ENCODE measurements at places on chromosomes 6 and 20.

DNA sequence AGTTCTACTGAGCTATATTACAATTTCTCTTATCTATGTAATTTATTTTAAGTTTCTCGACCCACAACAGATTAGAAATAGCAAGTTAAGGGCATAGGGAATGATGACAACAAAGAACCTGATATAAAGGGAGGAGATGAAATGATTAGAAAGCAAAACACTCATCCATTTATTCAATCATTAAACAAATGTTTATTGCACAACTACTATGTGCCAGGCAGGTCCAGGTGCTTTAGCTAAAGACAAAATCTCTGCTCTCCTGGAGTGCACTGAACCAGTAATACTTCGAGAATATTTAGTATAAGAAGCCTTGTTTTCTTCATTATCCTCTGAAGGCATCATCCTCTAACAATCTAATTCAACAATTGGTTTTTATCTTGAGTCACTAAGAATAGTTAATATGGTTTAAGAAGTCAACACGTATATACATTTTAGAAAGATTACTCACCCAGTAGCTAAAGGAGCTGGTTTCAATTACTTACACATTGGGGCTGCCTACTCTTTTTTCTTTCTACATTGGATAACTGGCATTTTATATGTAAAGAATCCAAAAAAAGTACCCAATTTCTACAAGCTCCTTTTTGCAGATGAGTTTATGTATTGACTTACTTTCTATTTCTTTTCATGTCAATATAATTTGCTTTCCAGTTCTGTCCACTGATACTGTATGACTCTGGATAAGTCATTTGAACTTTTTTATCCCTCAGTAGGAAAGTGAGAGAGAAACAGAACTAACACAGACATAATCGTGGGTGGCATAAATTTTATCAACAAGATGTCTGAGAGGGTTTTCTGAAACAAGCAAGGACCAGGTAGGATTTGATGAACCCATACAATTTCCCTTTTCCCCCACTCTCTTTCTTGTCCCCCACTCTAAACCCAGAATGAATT, 312.6 kb downstream of the CLIC5 start:
- DNase-seq = no peak

DNA sequence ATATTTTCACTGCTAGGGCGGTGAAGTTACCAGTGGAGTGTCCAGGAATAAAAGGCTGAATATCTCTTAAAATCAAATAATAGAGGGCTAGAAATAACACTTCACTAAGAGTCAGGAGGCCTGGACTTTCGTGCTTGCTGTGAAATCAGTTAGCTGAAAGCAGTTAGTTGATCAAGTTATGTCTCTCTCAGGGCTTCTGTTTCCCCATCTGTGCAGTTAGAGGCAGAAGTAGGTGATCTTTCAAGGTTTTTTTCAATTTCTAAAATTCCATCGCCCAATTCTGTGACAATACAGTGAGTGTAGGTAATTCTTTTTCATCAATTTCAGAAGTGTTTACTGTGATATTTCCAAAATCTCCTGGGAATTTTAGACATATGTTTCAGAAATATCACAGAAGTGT, 72.5 kb upstream of the GLP1R start:
- no peak for DNase-seq

DNA sequence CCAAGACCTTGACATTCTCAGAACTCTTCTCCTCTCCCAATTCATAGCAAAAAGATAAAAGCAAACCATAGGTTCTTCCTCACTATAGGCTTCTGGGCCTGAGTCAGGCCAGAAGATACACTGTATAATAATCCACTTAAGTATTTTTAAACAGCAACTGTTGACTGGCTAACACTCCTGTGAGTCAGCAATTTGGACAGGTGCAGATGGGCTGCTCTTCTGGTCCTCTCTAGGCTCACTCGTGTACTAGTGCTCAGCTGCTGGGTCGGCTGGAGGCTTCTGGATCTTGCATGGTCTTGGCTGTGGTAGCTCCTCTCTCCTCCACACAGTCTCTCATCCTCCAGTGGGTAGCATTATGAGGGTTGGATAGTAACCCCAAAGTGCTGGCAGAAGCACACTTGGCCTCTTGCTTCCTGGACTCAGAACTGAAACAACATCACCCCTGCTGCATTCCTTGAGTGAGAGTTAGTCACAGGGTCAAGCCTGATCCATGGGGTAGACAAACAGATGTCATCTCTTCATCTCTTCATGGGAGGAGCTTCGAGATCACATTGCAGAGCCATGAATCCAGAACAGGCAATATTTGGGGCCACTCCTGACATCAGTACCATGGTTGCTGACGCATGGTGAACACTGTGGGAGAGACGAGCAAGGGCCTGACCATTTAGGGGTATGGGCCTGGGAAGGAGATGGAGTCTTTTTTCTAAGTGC, 86.9 kb downstream of the C6orf118 start:
- DNase-seq = no peak

- no peak for DNase-seq
Measured at GRCh38 chr20:57966620-57967019, 256.8 kb upstream of the PMEPA1 start.

- no peak for DNase-seq
Measured at GRCh38 chr20:59743767-59744485, 139.6 kb downstream of the PHACTR3 start.

GRCh38 chr20:10654630-10655029, 19.2 kb downstream of the JAG1 start:
- no peak for DNase-seq

GRCh38 chr6:169345146-169345545, 91.5 kb upstream of the THBS2 start:
- no peak for DNase-seq

DNA sequence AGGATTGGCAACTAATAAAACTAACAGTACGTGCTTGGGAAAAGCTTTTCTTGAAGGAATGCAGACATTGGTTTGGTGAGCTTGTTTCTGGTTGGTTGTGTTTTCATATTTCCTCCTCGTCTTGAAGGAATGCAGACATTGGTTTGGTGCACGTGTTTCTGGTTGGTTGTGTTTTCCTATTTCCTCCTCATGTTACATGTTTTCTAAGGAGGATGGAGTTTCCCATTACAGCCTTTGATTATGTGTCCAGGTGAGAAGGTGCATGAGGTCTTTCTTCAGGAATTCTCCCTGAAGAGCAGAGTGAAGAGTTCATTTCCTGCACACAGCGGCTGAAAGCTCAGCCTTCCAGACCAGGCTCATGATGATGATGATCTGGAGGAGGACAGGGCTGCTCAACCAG, 190.6 kb downstream of the SMOC2 start:
- DNase-seq = no peak

DNA sequence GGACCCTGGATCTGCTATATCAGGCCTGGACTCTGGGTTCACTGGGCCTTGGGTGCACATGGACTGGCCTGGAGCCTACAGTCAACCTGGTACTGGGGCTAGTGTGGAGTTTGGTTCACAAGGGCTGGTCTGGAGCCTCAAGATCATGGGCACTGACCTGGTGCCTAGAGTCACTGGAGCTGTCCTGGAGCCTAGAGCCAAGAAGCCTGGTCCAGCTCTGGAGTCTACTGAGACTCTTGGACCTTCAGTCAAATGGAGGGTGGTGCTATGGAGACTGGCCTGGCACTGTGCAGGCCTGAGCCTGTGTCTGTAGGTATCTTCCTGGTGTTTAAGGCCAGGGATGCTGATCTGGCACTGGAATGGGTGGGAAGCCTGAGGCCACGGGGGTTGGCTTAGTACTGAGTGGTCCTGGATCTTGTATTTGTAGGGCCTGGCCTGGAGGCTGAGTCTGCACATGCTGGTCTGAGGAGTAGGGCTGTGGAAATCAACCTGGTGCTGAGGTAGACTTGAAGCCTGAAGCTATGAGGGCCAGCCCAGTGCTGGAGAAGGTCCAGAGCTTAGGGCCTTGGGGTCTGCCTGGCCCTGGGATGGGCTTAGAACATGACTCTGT, 16.5 kb upstream of the WFDC9 start:
- no peak for DNase-seq

- no peak for DNase-seq
Measured at GRCh38 chr6:104505838-104506237, 353.9 kb downstream of the HACE1 start.

DNA sequence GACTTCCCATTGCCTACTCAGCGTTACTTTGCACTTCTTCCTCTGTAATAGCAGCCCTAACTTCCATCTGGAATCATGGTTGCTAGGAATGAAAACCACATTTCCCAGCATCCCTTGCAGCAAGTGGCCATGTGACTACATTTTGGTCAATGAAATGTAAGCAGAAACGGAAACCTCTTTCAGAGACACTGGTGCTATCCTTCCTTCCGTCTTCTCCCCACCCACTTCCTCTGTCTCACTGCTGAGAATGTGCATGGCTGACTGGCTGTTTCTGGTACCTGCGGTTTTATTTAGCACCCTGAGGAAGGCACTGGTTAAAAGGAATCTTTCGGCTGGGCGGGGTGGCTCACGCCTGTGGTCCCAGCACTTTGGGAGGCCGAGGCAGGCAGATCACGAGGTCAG, 107.4 kb downstream of the SCML4 start:
- peak; percentile 47 for DNase-seq

DNA sequence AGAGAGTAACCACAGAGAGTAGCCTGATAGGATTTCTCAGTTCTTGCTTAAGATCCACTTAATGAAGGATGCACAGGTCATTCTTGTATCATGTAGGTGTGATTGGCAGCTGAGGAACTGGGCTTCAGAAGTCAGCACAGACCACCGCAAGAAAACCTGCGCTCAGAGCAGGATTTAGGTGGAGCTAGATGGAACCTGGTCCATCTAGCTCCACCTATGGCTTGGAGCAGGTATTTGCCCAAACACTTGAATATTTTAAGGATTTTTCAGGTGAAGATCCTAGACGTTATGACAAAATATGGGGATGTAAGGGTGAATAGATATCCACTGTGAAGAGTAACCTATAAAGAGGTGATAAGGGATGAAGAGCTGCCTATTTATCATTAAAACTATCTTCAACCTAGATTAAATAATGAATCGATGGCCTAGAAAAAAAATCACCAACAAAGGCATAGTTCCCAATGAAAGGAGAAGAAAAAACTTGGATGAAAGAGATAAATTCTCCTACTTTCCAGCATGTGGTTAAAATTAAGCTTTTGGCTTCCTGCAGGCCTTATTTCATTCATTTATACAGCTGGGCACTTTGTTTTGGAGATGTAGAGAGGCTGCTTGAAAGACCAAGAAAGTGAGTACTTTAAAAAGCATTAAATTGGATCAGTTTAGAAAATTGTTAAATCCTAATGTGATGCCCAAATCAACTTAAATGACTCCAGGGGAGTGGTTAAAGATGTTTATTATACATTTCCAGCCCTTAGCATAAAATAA, 778.4 kb upstream of the GJE1 start:
- no peak for DNase-seq

DNA sequence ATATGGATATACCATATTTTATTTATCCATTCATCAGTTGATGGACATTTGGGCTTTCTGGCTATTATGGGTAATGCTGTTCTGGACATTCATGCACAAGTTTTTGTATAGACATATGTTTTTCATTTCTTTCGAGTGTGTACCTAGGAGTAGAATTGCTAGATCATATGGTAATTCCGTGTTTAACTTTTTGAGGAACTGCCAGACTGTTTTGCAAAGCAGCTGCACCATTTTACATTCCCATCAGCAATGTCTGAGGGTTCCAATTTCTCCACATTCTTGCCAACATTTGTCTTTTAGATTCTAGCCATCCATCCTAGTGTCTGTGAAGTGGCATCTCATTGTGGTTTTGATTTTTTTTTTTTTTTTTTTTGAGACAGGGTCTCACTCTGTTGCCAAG, 20.8 kb downstream of the SRC start:
- no peak for DNase-seq

GRCh38 chr6:14089224-14089623, 28.3 kb upstream of the CD83 start:
- no peak for DNase-seq

All from activated naive CD4-positive, alpha-beta T cell (primary cell).